ENCODE measurements at places on chromosomes 6 and 20.
A peak's percentile ranks its signal among the peaks of the same experiment; 100 is the strongest.

DNA sequence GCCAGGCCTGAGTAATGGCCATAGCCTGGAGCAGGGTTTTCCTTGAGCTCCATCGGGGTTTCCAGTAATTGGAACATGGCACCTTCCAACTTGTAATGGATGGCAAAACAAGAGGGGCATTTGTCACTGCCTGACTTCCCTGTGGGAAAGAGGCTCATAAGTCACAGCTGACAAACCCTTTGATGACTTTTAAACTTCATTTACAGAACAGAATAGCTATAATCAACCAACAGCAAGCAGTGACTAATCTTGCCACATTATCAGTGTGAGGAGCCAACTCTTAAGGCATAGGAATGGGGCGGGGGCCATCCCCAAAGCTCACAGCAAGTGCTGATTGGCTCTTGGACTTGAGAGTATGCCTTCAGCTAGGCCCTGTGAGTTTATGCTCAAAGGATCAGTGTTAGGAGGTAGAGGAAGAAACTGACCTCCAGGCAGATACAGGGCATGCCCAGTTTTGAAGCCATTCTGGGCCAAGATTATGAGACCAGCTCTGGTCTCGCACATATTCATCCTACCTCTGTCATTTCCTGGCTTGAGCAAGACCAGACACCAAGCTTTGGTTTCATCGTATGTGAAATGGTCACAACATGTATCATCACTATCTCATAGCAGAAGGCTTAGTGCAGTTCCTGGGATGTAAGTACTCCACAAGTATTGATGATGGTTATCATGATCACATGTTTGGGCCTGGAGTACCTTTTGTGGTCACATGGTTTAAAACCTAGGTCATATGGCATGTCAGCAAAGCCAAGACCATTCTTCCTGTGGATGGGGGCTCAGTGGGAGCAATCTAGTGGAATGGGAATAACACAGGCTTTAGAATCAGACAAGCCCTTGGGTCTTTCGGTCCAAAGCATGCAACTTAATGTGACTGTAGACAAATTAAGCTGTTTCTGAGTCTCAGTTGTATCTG, 49.2 kb downstream of the EIF2S2 start:
- no peak for DNase-seq

GRCh38 chr6:6085928-6086668, 79.4 kb upstream of the NRN1 start:
- no peak for DNase-seq

GRCh38 chr6:5308066-5308465, 46.8 kb downstream of the FARS2 start:
- DNase-seq, result no peak

- peak; percentile 15 for DNase-seq
Observed at GRCh38 chr6:170516783-170517616, 36.1 kb downstream of the PSMB1 start.

DNA sequence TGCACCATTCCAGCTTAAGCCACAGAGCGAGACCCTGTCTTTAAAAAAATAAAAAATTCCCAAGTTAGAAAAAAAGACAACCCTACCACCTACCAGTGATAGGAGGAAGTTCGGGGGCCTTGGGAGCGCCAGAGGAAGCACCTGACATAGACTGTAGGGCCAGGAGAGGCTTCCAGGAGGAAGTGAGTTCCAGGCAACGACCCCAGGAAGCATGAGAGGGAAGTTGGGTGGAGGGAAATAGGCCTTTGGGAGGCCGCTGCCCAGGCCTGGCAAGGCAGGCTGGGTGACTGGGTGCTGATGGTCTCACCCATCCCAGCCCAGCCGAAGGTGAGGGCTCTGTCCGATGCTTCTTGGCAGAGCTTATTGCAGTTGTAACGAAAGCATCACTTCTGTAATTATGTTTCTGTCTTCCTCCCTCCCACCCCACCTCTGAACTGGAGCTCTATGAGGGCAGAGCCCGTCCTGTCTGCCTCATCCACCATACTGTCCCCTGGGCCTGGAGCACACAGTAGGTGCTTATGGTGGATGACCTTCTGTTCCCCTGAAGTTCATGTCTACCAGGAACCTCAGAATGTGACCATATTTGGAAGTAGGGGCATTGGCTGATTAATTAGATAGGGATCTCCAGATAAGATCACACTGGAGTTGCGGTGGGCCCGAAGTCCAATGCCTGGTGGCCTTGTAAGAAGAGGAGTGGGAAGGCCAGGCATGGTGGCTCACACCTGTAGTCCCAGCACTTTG, 54.1 kb downstream of the UBE2V1 start:
- no peak for DNase-seq

GRCh38 chr6:41748102-41748477, 893 bp upstream of the PGC start:
- DNase-seq, result no peak

DNA sequence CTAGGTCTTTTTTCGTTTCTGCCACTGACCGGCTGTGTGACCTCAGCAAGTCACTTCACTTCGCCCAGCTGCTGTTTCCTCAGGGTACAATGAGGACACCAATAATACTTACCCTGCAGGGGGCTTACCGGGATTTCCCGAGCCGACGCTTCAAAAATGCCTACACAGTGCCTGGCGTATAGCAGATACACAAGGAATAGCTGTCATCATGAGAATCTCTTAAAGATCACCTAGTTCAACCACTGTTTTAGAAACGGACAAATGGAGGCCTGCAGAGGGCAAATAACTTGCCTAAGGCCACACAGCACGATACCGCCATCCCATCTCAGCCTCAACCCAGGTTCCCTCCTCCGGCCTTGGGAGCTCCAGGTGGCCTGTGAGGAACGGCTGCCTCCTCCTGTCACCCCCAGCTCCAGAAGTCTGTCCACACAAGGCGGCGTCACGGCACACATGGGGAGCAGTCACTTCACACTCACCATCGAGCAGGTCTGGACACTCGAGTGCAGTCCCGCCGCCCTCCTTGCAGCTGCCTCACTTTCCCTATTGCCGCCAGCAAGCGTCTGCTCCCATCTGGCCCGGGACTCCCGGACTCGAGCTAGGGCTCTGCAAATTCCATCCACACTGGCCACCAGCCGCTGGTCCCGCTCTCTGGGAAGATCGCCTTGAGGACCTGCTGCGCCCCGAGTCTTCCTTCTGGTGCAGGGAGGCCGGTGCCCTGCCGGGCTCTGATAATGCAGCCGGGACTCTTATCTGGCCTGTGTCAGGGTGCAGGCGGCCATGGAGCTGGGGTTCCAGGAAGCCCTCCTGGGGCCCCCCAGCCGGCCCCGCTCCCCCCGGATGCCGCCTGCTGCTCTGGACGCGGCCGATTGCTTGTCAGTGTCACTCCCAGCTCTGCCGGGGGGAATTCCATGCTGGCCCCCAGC, at the start of gene RIPOR3:
RIPOR3 (minus strand) TSS at position 893 of the 923 bp plus-strand sequence; CDS start at position 479, 414 bp downstream.
- DNase-seq, result no peak

- DNase-seq, result no peak
Observed at GRCh38 chr20:31661625-31662371, 24.1 kb downstream of the COX4I2 start.

- no peak for DNase-seq
Observed at GRCh38 chr20:58569241-58570125, 54.3 kb upstream of the APCDD1L start.

DNA sequence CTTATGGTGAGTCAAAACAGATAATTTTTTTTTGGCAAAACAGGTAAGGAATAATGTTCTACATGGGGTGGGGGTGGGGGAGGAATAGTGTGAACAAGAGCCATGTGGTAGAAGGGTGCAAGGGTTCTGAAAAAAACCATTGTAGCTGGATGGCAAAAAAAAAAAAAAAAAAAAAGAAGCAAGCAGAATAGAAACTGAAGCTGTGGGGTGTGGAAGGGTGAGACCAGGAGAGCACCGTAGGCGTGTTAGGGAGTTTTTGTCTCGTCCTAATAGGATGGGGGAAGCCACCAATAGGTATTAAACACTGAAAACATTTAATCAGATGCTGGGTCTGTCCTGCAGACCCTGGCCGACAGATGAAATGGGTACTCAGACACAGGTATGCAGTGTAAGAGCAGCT, 110.1 kb downstream of the ADTRP start:
- DNase-seq, result no peak

DNA sequence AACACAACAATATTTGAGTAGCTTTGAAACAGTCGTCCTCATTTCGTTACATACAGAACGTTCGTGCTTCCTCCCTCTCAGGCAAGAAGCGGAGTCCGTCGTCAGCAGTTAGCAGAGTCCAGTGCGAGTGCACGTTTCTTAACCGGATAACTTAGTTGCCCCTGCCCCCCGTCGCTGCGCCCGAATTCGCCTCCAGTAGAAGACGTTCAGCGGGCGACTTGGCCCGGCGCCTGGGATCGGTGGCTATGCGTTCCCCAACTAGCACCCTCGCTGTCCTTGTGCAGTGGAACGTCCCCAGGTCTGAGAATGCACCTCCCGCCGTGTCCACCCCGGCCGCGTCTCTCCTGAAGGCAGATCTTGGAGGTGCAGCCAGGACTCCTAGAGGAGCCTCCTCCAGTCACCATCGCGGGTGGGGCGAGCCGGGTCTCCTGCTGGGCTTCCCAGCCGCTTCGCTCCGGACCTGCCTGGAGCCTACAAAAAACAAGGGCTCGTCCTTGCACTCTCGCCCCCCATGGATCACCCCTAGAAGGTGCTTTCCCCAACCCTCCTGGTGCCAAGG, 910 bp upstream of the PCSK2 start:
- no peak for DNase-seq

GRCh38 chr6:21450149-21450548, 143.4 kb upstream of the SOX4 start:
- DNase-seq, result no peak

DNA sequence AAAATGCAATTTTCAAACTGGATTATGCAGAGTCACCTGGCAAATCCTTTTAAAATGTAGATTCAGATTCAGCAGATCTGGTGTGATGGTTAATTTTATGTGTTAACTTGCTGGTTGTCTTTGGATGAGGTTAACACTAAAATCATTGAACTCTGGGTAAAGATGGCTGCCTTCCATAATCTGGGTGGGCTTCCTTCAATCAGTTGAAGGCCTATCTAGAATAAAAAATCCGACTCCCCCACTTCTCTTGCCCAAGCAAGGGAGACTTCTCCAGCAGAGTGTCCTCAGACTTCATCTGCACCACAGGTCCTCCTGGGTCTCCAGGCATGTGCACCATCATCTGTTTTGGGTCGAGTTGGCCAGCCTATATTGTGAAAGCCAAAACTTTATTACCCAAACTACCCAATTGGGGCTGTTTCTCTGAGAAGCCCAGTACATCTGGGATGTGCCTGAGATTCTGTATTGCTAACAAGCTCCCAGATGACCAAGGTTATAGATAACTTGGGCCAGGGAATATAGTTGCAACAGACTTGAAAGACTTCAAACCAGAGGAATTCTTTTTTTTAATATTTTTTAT, 1.6 kb upstream of the SLC17A5 start:
- no peak for DNase-seq

GRCh38 chr6:25257686-25258348, 21.4 kb upstream of the CARMIL1 start:
- DNase-seq, result no peak

GRCh38 chr6:151275566-151275965, 35.8 kb downstream of the AKAP12 start:
- DNase-seq, result no peak

GRCh38 chr6:135826236-135826804, 25.2 kb upstream of the PDE7B start:
- DNase-seq, result no peak

GRCh38 chr6:73506246-73506645, 14.6 kb downstream of the EEF1A1 start:
- no peak for DNase-seq

DNA sequence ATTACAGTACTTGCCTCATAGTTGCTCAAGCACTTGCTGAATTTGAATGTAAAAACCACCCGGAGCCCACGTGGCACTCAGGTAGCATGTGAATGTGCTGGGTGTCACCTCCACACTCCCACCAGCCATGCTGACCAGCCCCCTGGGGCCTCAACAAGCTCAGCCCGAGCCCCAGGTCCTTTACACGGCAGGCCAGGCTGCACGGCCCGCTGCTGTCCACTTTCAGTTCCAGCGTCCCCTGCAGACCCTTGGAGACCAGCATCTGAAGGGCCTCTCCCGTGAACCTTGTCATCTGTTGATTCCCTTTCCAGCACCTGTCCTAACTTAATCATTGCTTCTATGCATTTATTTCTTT, 33.3 kb upstream of the ZBP1 start:
- no peak for DNase-seq

DNA sequence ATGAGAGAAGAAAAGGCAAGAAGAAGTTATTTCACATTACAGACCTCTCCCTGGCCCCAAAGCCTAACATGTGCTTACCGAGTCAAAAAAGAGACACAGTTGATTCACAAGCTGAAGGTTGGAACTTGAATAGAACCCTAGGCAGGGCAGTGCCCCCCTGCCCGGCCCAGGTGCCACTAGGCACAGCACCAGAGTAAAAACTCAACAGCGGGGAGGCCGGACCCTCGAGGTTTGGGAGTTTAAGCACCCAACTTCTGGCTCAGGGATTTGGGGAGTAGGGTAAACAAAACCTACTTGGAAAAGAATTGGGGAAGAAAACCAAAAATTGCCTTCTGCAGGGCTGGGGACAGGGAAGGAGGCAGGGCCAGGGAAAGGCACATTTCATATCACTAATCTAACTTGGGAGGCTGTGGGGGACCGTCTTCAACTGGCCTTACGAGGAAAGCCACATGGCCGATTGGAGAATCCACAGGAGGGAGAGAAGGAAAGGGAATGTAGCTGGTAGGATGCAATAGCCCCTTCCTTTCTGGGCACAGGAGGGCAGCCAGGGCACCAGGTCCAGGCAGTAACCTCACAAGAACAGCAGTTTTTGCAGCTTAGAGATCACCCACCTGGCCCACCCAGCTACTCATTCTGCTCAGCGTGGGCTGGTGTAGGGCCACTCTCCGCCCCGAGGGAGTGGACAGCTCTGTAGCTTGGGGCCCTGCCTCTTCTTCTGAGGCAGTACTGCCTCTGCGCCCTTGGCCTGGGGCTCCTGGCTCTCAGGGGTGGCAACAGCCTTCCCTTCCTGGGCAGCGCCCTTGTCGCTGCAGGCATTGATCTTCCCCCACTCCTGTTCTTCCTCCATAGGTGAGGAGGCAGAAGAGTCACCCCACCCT, 1.8 kb upstream of the HEBP2 start:
- DNase-seq, result no peak

- no peak for DNase-seq
Observed at GRCh38 chr20:34983089-34983820, 27.6 kb downstream of the MYH7B start.

DNA sequence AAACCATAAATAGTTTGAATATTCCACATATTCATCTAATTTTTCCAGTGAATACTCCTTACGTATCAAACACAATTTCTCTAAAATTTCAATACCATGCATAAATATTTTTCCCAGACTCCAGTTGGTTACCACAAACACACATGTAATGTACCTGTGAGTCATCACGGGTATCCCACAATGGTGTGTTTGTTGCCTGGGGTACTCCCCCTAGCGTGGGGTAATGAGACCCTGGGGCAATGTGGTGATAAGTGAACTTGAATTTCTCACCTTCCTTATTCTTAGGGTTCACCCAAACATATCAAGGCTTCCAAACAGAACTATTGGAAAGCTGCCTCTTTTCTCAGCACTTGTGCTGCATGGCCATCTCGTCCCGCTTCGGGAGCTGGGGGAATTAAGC, 51.0 kb downstream of the STX7 start:
- no peak for DNase-seq

DNA sequence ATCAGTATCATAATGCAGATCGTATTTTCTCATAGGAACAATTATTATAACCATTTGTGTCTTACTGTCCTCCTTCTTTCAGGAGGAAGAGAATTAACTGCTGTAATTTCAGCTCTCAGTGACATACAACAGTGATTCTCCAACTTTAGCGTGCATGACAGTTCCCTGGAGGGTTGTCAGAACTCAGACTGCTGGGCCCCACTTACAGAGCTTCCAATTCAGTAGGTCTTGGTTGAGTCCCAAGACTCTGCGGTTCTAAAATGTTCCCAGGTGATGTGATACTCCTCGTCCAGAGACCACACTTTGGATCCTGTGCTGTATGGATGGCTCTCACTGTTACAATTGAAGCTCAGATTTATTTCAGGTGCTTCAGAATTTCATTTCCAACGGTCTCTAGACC, 72.8 kb downstream of the CAP2 start:
- no peak for DNase-seq

Data from NCI-H2081 treated with DMSO at 0.1 percent for 48 hours (cell line).